ENCODE measurements at places on chromosomes 2 and 18.
A peak's percentile ranks its signal among the peaks of the same experiment; 100 is the strongest.

DNA sequence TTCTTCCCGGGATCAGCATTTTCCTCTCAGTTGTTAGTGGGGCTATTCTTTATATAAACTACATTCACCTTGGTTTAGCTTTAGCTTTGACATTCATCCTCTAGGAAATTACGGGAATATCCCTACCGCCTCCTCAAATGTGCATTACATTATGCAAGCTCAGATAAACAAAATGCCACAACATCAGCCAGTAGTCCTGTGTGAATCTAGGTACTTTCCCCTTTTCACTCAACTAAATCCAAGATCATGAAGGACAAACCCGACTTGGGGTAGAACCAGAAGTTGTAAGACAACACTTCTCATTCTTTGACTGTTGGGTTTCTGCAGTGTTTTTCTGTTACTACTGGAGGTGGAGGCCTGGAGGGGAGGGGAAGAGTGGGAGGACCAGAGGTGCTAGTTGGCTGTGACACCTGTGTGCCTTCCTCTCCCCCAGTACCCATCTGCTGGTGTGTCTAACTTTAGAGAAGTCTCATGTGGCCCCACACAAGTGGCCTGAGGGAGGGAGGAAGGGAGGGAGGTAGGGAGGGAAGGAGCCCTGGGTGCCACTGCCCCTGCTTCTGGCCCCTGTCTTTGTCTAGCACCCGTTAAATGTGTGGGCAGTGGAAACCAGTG, 84.8 kb upstream of the BCL2L11 start:
- DNase-seq, result no peak

DNA sequence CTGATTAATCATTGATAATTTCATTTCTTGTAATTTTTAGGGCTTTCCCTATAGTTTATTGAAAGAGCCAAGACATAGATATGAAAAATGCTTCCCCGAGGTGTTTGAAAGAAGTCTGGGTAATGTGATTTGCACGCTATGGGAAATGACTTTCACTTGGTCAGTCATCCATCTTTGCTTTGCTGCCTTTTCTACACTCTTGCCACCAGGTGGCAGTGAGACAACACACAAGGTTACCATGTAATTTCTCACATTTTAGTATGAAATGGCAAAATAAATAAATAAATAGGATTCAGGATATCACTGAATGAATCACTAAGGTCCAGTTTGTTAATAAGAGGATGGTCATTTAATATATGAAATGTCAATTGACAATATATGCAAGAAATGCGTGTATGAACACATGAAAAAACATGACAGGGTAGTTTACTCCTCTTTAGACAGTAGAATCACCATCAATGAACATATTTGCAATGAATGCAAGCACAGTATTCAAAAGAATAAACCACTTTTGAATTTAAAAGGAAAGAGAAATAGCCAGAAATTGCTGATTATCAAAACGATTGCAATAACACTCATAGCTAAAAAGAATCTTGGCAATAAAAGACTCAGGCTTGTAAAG, 52.2 kb upstream of the KCNH7 start:
- DNase-seq, result peak; percentile 66

GRCh38 chr18:41681138-41681880, 273.7 kb upstream of the PIK3C3 start:
- DNase-seq, result no peak

DNA sequence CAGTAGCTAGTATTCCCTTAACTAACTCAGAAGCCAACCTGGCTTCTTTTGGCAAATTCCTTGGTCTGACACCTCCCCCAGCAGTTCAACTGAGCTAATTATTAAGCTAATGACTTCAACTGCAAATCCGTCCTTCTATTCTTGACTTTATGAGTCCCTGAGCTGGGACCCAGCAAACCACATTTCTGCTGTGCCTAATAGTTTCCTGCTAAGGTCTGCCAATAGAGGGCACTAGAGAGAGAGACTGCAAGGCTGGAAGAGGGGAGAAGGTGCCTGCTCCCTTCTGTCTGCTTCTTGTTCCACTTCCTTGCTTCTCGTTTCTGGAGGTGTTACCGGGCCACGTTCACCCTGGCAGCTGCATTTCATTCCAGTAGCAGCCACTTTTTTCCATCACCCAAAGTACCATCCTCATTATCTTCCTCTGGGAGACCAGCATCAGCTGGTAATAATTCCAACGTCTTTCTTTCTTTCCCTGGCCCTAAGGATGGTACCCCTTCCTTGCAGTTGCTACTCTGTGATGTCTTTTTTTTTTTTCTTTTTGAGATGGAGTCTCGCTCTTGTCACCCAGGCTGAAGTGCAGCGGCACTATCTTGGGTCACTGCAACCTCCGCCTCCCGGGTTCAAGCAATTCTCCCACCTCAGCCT, 352.0 kb downstream of the TNS1 start:
- DNase-seq, result peak; percentile 47

- DNase-seq, result no peak
Measured at GRCh38 chr2:120195553-120195952, 27.6 kb downstream of the TMEM185B start.

GRCh38 chr2:157413326-157414035, 30.4 kb downstream of the CYTIP start:
- no peak for DNase-seq

DNA sequence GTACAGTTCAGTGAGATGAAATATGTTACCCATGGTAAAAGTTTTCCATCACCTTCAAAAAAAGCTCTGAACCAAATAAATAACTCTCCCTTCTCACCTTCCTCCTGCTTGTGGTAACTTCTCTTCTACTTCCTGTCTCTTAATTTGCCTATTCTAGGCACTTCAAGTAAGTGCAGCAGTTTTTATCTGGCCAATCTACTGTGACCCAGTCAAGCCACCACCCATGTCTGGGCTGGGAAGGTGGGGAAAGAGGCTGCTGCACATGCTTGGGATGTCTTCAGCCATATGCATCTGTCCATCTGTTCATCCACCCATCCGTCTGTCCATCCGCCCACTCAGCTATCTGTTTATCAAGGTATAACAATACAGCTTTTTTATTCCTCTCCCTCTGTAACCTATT, 31.6 kb downstream of the ZNF532 start:
- no peak for DNase-seq

GRCh38 chr18:60090170-60090569, 190.4 kb downstream of the PMAIP1 start:
- DNase-seq, result no peak

- peak; percentile 87 for DNase-seq
Measured at GRCh38 chr18:74351354-74351753, 35.7 kb downstream of the C18orf63 start.

DNA sequence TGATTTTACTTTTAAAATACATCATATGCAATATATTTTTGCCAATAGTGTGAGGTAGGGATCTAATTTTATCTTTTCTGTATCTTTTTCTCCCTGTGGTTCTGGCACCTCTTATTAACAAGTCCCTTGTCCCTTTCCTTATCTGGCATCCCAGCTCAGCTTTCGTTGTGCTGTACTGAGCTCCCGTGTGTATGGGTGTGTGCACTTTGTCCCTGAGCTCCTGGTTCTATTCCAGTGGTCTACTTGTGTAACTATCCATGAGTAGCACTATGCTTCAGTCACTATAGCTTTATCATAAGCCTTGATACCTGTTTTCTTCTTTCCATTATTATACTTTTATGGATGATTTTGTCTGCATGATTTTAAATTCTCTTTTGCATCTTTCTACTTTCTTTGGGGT, 401.4 kb upstream of the POU3F3 start:
- no peak for DNase-seq

DNA sequence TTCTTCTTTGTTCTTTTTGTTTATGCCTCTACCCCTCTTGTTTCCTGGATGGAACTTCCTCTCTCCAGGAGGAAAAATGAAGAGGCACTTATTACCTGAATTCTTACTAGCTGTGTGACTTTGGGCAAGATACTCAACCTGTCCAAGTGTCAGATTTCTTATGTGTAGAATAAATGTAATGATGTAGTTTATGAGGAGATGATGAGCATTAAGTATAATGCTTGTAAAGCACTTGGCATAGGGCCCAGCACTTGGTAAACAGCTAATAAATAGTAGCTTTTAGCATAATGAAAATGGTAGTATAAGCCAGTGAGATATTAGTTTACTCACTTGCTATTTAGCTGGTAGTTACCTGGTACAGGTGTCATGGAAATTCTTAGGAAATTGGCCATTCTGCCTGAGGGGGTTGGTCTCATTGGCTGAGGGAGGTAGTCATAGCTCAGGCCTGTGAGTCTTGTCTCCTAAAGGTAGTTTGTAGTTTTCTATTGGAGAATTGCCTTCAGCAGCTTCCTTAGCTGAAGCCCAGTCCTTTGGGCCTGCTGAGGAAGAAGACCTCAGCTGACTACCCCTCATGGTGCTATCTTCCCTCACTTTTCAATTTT, 133.4 kb upstream of the NABP1 start:
- no peak for DNase-seq
